ENCODE measurements at places on chromosomes 6 and 20.

DNA sequence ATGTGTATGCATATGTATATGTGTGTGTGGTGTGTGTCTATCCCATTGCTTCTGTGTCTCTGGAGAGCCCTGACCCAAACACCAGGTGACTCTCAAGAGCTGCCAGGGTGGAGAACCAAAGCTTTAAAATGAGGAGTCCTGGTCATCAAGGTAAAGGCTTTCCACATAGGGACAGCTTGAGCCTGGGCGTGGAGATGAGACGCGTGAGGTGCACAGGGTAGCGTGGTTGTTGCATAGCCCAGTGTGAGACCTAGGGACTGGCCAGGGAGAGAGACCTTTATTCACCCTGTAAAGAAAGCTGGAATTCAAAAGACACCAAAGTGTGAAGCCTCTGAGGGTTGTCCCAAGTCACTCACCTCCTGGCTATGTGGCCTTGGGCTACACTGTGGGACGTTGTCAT lies 149.1 kb downstream of the SYCP2 start:
- no peak for DNase-seq

DNA sequence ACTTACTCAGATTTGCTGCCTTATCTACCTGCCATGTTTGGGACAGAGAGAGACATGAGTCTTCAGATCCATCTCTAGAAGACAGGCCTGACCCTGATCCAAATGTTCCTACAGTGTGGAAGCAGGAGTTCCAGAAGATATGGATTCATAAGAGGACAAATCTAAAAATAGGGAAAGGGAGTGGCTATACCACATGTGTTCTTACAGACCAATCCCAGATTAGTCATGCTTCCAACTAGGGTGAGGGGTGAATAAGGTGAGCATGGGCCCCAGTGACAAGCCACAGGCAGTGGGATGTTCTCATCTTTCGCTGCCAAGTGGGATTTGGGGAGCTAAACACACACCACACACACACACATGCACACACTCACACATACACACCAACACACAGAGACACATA lies 670.7 kb upstream of the CITED2 start:
- DNase-seq, result no peak

- DNase-seq, result peak; percentile 71
These were observed 696 bp upstream of the SIRPA start for GRCh38 chr20:1894471-1894950.

GRCh38 chr6:30007132-30007764 lies 53.8 kb upstream of the POLR1H start:
- DNase-seq, result no peak

DNA sequence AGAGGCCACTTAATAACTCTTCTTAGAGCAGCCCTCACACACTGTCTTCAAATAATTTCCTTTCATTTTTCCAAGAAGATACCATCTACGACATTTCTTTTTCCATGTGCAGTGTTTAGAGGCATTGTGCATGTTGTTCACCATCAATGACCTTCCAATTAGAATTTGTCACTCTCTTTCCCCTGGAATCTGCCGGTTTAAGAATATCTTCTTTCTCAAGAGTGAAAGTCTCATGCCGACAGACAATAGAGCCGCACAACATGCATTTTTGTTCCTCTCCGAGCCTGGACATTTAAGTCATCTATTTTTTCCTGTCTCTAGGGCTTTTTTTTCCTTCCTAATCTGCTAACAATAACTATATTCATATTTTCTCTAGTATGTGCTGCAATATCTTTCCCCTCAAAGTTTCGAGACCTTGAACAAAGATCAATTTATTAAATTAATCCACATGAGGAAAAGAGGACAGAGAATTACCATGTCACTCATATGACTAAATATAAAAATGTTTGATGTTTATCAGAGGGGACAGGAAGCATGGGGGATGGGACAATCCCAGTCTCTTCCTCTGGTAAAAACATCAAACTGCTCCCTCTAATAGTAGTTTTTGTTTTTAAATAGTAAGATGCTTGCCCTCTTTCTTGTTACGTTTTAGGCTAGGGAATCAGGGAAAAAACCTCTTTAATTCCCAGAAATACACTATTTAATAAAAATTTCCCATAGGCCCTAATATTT lies 893.4 kb downstream of the C6orf118 start:
- no peak for DNase-seq
